ENCODE measurements at places on chromosomes 2 and 18.

GRCh38 chr2:240146141-240146561 is 5.7 kb upstream of the OTOS start:
- no peak for DNase-seq

GRCh38 chr2:121088251-121089165 is 196.5 kb downstream of the TFCP2L1 start:
- DNase-seq, result no peak

GRCh38 chr18:73621091-73621490 is 526.5 kb downstream of the FBXO15 start:
- DNase-seq, result no peak

DNA sequence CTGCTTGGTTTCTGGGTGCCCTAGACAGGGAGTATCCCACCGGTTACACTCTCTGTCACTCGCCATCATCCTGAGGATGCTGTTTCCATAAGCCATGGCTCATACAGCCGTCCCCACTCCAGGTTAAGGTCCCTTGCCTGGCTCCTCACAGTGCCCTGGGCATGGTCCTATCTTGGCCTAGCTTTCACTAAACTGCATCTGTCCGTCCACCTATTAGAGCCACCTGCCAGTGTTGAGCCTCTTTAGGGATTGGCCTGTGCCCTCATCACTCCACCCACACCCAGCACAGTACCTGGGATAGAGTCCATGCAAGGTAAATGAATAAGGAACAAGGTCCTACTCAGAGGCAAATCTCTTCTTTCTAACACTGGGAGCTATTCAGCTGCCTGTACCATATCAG is 320.1 kb downstream of the GBX2 start:
- no peak for DNase-seq

- DNase-seq, result no peak
These were observed 48.8 kb downstream of the SH3BP4 start for GRCh38 chr2:235000426-235001236.

- no peak for DNase-seq
These were observed 11.0 kb upstream of the CREG2 start for GRCh38 chr2:101398116-101398821.

GRCh38 chr2:23867449-23867848 is 59.5 kb downstream of the ATAD2B start:
- DNase-seq, result no peak

DNA sequence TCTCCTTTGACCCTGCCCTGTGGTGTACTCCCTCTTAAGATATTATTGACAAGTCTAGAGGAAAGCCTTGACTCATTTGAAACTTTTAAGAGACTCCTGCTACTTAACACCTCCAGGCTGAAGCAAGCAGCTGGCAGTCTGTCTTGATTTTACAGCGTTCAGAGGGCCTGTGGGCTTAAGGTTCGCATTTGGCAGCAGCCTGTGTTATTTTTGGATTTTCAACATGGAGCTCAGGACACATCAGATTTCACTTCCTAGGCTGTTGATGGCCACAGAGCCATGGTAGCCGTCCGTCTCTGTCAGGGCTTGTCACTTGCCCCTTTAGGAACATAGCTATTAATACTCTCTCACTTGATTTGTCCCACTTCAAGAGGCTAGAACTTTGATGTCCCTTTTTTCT is 73.6 kb downstream of the VWA3B start:
- DNase-seq, result no peak

GRCh38 chr2:6410313-6410712 is 455.4 kb downstream of the CMPK2 start:
- DNase-seq, result no peak

GRCh38 chr2:120526047-120526562 is 180.2 kb downstream of the INHBB start:
- no peak for DNase-seq

- DNase-seq, result no peak
These were observed 131.5 kb downstream of the FAM161A start for GRCh38 chr2:61722318-61722717.

GRCh38 chr2:179322289-179322688 is 57.7 kb upstream of the SESTD1 start:
- no peak for DNase-seq

- no peak for DNase-seq
These were observed 130.0 kb downstream of the GLI2 start for GRCh38 chr2:120865656-120866055.

- no peak for DNase-seq
These were observed 74.3 kb upstream of the CD302 start for GRCh38 chr2:159872353-159872752.

- no peak for DNase-seq
These were observed 14.0 kb upstream of the PRKCE start for GRCh38 chr2:45637440-45637839.

DNA sequence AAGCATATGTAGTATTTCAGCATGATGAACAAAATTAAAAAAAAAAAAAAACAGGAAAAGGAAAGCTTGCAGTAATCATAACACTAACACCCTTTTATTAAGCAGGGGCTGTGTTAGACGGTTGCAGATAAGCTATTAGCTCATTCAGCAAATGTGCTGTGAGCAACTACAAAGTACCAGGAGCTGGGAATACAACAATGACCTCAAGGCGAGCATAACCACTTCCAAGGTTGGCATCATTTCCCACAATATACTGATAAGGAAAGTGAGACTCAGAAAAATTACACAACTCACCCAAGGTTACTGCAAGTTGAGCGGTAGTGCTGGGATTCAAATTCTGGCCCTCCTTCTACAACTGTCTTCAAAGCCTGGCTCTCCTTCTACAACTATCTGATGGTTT is 38.2 kb upstream of the ACTR3 start:
- DNase-seq, result no peak

GRCh38 chr18:4384932-4385331 is 70.2 kb downstream of the DLGAP1 start:
- no peak for DNase-seq

GRCh38 chr18:907115-907884 is 2.6 kb downstream of the ADCYAP1 start:
- DNase-seq, result no peak

DNA sequence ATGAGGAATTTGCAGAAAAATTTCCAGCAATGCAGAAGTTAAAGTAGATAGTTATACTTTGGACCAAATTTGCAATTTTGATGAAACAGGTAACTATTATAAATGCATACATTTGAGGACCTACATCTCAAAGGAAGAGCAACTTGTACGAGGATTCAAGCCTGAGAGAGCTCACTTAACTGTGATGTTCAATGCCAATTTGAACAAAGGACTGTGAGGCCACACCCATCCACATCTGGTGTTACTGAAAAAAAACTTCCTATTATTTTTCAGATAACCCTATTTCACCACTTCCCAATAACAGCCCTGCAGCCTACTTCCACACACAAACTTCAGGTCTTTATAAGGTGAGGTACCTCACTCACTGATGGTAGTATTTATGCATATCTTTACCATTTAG is 203.5 kb upstream of the NABP1 start:
- no peak for DNase-seq

GRCh38 chr18:77571743-77572142 is 322.1 kb downstream of the GALR1 start:
- DNase-seq, result peak; percentile 74

- DNase-seq, result no peak
These were observed 190.5 kb upstream of the MC4R start for GRCh38 chr18:60563082-60563481.

- DNase-seq, result no peak
These were observed 237.5 kb downstream of the GBX2 start for GRCh38 chr2:235930701-235931100.

GRCh38 chr18:46182633-46183358 is 78.6 kb downstream of the HAUS1 start:
- DNase-seq, result no peak

- DNase-seq, result no peak
These were observed 35.2 kb downstream of the FAM228A start for GRCh38 chr2:24210106-24210455.

DNA sequence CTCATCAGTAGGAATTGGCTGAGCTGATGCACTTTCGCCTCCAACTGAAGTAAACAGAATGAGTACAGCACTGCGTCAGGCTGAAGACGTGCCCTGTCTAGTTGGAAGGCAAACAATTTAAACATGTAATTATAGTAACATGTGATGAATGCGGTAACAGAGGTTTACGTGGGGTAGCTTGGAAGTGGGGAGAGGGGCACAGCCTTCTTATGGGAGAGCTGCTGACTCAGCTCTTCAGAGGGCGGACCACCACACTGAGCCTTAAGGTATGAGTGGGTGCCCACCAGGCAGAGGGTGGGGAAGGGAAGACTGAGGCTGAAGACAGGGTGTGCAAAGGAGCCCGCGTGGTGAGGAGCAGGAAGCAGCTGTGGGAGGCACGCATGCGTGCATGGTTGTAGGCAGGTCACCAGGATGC is 6.2 kb upstream of the EHD3 start:
- no peak for DNase-seq

GRCh38 chr2:228927028-228928010 is 343.8 kb downstream of the PID1 start:
- DNase-seq, result no peak

DNA sequence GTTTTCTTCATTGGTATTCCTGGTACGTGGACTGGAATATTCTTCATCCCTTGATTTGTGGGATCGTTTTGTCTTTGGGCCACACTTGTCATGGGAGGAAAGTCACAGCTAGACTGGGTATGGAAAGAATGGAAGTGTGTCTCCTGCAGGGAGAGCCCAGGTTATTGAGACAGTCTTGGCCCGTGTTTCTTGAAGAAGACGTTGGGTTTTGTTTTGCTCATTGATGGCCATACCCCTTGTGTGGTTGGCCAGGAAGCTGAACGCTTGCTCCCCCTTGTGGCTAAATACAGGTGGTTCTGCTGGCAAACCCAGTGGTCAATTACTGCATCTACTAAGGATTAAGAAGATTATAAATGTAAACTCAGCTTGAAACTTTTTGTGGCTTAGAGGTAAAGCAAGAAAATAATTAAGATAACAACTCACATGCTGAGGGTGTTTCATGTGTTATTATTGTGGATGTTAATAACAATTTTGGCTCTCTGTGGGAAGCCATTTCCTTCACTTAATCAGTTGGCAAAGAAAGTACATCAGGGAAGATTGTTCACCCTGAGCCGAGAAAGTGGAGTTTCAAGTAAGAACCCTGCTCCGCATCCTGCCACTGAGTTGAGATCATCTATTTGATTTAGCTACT is 91.8 kb downstream of the NEDD4L start:
- peak; percentile 61 for DNase-seq

- no peak for DNase-seq
These were observed 184.8 kb downstream of the NCK2 start for GRCh38 chr2:105929516-105929915.

GRCh38 chr2:25587361-25587760 is 86.0 kb downstream of the DTNB start:
- DNase-seq, result no peak

DNA sequence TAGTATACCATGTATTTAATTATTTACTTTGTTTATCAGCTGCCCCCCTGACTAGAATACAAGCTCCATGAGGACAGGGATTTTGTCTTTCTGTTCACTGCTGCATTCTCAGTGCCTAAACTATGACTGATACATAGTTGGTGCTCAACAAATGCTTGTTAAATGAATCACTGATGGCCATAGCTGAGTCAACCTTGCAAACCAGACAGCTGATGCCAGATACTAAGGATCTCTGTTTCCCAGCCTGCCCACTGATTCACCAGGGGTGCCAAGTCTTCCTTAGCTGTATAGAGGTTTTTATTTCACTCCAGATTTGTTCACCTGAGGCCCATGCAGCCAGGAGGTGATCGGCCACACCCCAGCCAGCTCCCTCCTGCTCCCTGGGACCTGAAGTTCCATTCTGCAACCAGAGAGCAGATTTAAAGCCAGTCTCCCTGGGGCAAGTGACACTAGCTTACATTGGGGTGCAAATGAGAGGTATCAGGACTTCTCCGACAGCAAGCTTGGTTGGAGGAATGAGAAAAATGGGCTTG is 92.2 kb downstream of the C1QL2 start:
- no peak for DNase-seq

GRCh38 chr2:60517446-60517845 is 36.0 kb downstream of the BCL11A start:
- DNase-seq, result no peak

DNA sequence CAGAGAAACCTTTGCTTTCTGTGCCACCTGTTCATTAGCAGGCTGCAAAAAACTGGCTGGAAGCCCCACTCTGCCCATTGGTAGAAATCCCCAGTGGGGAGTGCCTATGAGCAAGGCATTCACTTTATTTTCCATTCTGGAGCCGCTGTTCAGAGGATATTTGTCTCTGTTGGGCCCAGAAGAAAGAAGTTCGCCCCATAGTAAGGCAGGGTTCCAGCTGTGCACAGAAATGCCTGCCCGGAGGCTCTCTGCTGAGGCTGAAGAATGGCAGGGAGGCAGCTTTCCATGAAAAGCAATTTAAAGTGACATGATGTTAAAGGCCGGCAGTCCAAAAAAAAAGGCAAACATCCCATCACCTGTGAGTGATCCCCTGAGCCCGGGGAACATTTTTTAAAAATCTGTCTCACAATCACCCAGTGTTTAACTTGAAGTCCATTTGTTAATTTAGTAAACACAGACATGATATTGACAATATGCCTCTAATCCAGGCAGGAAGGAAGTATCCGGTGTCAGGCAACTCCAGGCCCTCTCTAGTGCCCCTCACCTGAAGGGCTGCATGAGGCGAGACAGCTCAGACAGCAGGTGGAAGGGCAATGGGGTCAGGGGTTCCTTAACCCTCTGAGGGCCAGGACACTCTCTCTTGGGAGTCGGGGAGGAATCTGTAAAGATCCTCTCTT is 265.1 kb upstream of the SIX2 start:
- DNase-seq, result no peak

GRCh38 chr2:74887960-74888700 is 54.2 kb downstream of the HK2 start:
- DNase-seq, result no peak

DNA sequence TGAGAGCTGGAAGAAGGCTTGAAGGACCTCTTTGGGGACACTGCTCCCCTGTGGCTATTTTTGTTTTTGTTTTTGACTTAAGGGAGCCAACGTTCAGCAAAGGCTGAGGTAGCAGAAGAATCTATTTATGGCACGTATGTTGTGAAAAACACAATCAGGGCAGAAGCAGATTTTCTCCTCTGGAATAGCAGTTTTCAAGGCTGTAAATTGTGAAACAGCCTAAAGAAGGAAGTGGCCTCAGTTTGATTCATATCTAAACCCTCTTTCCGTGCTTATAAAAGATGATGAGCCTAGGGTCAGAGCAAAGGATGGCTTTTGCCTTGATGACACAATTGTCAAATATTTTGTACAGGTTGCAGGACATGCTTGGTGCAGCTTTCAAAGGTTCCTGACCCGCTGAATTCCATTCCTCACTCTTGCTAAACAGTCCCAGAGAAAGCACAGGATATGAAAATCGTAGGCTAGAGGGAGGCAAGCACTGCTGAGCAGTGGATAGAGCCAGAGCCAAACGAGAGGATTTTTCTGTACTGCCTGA is 106.2 kb upstream of the DLX2 start:
- peak; percentile 72 for DNase-seq

GRCh38 chr2:144505245-144505831 is 14.6 kb downstream of the ZEB2 start:
- no peak for DNase-seq

DNA sequence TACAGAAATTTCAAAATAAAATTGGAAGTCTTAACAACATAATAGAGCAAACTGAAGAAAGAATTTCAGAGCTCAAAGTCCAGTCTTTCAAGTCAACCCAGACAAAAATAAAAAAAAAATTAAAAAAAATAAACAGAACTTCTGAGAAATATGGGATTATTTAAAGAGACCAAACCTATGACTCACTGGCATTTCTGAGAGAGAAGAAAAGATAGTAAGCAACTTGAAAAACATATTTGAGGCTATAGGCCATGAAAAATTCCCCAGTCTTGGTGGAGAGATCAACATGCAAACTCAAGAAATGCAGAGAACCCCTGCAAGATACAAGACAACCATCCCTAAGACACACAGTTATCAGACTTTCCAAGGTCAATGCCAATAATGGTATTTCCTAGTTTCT is 167.4 kb downstream of the RNF144A start:
- DNase-seq, result no peak
